ENCODE measurements at places on chromosomes 12 and 14.
A peak's percentile ranks its signal among the peaks of the same experiment; 100 is the strongest.

GRCh38 chr12:124940393-124941169 is 26.1 kb upstream of the UBC start:
- DNase-seq, result no peak

DNA sequence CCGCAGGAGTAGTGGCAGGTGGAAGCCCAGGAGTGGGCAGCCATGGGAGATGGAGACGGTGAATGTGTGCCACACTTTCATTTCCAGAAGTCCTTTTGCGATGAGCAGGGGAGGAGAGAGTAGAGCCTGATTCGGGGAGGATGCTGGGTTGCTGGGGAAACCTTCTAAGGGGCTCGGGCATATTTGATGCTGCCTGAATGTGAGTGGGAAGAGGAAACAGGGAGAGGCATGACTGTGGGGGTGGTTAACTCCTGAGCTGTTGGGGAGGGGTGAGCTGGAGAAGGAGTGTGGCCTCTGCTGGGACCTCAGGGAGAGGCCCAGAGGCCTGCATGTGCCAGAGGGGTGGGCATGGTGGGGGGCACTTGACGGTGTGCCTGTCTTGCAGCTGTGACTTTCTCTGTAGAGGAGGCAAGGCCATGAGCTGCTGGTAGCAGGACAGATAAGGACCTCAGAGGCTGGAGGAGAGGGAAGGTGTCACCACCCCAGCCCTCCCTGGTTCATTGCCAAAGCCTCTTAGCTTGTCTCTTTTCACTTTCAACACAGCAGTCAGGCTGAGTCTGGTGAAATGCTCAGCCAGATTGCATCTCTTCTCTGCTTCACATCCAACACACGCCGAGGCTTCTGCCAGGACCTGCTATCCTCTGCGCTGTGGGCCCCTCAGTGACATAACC is 11.4 kb downstream of the GLT1D1 start:
- no peak for DNase-seq

- no peak for DNase-seq
Observed at GRCh38 chr12:104504146-104504545, 47.4 kb downstream of the CHST11 start.

DNA sequence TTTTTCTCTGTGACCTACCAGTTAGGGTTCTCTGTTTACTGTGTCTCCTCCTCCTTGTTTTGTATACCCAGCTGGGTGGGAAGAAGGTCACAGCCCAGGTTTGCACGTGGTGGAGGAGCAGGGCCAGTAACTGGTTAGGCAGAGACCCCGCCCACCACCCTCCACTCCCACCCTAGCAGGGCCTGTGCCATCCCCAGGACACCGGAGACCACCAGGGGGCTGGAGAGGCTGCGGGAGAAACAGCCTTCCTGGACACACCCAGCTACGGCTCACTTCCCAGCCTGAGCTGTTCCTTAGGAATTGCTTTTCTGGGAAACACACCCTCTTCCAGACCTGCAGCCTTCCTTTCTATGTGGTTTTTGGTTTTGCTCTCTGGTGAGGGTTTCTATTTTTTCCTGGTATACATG is 21.1 kb downstream of the BDKRB2 start:
- no peak for DNase-seq

- no peak for DNase-seq
Observed at GRCh38 chr14:93395231-93395630, 35.5 kb upstream of the UNC79 start.

GRCh38 chr12:113609692-113610469 is 138.2 kb upstream of the LHX5 start:
- no peak for DNase-seq

- DNase-seq, result no peak
Observed at GRCh38 chr12:12398026-12398859, 41.4 kb downstream of the BORCS5 start.

- no peak for DNase-seq
Observed at GRCh38 chr12:12791756-12792369, 6.4 kb downstream of the APOLD1 start.

DNA sequence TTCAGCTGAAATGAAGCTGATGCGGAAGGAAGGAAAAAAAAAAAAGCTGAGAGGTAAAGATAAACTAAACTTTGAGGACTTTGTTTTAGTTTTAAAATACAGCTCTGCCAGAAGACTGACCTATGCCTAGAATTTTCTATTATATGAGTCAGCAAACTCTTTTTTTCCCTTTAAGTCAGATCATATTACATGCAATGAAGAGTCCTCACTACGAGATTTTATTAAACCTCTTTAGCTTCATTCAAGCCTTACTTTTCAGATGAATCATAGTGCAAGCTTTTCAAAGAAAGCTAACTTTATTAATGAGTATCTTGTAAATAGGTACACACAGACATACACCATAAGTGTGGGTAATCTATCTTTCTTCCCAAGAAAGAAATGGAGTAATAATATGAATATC is 57.8 kb upstream of the FSCB start:
- DNase-seq, result no peak

- DNase-seq, result no peak
Observed at GRCh38 chr12:67270622-67271021, 1.5 kb downstream of the CAND1 start.

DNA sequence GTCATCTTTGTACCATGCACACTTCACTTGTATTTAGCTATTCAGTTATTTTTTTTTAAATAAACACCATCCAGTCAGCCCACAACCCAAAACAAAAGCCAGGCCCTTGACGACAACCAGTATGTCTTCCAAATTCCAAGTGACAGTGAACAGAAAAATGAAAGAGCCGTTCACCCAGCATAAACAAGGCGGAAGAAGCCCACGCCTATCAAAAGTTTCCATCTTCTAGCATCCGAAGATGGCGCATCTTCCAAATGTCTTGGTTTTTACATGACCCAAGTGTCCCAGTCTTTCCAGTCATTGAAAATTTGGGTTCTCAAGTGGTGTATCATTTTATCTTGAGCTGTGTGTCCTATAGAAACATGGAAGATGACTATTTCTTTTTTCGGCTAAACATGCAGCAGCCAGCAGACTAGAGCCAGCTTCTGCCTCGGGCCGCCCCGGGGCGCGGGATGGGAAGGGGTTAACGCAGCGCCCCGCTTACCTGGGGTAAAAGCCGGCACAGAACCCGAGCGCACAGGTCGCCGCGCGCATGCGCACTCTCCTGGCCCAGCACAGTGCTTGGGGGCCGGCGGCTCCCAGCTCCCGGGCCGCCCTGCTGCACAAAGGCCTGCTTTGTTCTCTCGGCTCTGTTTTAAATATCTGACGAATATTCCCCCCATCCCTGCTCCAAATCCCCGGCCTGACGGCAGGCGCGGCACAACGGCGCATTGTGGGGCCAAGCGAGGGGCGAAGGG is 164.8 kb downstream of the ZFP36L1 start:
- peak; percentile 32 for DNase-seq

DNA sequence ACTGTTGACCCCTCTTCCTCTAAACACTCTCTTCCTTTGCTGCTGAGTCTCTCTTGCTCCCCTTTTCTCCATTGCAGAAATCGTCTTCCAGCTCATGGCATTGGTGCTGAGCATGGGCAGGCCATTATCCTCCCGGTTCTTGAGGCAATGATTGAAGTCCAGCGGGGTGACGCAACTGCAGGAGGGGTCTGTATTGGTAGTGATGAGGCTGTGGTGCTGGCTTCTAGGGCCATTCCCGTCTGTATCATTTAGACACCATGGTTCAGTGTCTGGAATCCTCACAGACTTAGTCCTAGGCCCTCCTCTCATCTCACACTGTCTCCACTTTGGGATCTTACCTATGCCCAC is 720 bp upstream of the SLC22A17 start:
- no peak for DNase-seq

GRCh38 chr14:75188086-75188485 is 11.7 kb upstream of the TMED10 start:
- no peak for DNase-seq

DNA sequence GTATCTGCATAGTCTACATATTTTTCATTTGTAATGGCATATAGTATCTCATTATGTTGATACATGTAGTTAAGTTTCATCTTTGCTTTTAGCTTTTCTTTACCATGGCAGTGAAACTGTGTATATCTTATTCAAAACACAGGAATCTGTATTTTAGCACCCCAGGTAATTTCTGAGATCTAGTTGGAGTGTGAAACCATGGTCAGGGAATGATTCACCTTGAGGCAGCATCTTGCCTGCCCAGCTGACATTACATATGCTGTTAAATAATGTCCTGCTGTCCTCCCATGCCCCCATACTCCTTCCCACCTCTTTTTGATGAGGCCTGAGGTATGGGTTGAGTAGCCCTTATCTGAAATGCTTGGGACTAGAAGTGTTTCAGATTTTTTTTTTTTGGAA is 125.4 kb upstream of the ATF1 start:
- no peak for DNase-seq

GRCh38 chr12:597926-598568 is 65.2 kb downstream of the NINJ2 start:
- no peak for DNase-seq

- DNase-seq, result no peak
Observed at GRCh38 chr12:1885082-1885596, 33.3 kb downstream of the CACNA2D4 start.

- no peak for DNase-seq
Observed at GRCh38 chr14:54652188-54652587, 85.3 kb downstream of the SAMD4A start.

DNA sequence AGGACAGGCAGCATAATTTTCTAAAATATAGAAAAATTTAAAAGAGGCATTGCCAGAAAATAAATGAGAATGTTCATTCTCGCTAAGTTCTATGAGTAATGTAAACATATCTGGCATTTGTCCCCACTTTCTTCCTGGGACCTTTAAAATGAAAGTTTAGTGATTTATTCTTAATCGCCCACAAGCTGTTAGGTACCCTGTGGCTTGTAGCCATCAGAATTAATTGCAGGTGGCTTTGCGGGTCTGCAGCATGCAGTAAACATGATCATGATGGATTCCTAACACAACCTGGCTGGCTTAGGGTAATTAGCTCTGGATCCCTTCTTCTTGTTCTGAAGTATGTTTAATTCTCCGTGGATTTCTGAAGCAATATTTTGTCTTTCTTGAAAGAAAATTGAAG is 103.5 kb upstream of the FRMD6 start:
- DNase-seq, result no peak

GRCh38 chr14:28966416-28967233 is 200.0 kb downstream of the FOXG1 start:
- no peak for DNase-seq

DNA sequence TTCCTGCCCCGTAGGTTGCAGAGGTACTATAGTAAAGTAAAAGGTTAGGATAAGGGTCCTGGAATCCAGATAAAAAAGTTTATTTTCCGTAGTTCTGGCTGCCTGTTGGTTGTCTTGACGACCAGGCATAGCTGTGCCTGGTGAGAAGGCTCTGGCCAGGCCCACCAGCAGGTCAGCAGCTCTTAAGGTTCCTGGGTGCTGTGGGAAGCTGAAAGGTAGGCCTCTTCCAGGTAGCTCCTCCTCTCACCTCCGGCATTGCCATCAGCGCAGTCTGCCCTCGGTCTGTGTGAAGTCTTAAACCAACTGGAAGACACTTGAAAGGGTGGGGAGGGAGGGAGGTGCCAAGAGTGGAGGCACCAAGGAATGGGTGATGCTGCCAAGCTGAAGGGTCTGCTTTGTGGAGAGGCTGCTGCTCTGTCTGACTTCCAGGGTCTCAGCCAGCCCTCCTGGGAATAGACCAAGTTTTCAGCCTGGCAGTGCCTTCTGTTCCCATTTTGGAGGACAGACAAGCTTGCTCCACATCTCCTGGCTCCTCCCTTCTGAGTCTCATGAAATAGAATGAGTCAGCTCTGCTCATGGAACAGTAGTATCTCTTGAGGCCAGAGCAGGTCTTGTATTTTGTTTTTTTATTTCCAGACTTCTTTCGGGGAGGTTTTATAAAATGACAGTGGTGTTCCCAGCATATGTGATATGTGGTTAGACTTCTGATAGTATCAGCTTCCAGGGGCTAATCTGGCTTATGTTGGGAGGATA is 5.2 kb upstream of the ACADS start:
- no peak for DNase-seq

- DNase-seq, result no peak
Observed at GRCh38 chr12:97650242-97650641, 187.6 kb downstream of the RMST start.

- DNase-seq, result no peak
Observed at GRCh38 chr12:95096852-95097251, 23.4 kb upstream of the NR2C1 start.

GRCh38 chr12:40689576-40689975 is 2.7 kb upstream of the CNTN1 start:
- no peak for DNase-seq

GRCh38 chr12:125518074-125518473 is 452.8 kb downstream of the AACS start:
- DNase-seq, result no peak

- no peak for DNase-seq
Observed at GRCh38 chr12:3661028-3661427, 91.9 kb downstream of the CRACR2A start.
